Ascending aorta (tissue), 2 donors: ENCODE measurements at places on chromosomes 2 and 18.

DNA sequence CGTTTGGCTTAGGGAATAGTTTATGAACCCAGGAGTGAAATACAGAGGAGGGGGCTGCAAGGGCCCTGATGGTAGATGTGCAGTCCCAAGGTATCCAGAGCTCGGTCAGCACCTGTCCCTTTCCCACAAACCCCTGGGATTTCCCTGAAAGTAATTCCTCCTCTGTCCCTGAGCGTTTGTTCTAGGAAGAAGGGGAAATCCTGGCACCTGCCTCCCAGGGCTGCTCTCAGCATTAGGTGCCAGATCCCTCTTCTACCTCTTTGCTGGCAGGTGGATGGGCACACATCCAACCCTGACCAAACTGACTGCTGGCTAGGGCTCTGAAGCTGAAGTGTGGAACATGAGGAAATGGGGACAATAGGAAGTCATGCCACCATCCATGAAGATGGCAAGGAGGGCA is 824.0 kb downstream of the SLC4A3 start:
- DNase-seq = no peak

- DNase-seq = no peak
These were observed 147.9 kb downstream of the GREB1L start for GRCh38 chr18:21389903-21390302.

- no peak for DNase-seq
These were observed 62.7 kb downstream of the FAM168B start for GRCh38 chr2:131030478-131030971.

- DNase-seq = no peak
These were observed 43.6 kb upstream of the SLC14A2 start for GRCh38 chr18:45571714-45572113.

- no peak for DNase-seq
These were observed 60.6 kb upstream of the DARS1 start for GRCh38 chr2:136045835-136046570.

- DNase-seq = no peak
These were observed 158.6 kb upstream of the ALPP start for GRCh38 chr2:232219932-232220331.

DNA sequence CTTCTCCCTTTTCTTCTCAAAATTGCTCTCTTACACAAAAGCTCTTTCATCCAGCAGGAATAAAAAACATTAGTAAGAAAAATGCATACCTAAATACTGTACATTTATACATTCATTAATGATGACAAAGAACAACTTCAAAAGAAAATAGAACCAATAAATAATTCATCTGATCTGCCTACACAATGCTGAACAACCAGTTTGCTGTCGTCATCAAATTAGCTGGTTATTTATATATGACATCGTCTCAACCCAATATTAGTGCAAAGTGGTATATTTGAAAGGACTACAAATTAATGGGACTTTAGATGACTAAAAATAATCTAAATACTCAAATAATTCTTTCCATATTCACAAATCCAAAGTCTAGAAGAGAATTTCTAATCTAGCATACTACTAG is 24.8 kb upstream of the VIT start:
- no peak for DNase-seq

- DNase-seq = no peak
These were observed 19.9 kb downstream of the RHBDD1 start for GRCh38 chr2:226855787-226856186.

DNA sequence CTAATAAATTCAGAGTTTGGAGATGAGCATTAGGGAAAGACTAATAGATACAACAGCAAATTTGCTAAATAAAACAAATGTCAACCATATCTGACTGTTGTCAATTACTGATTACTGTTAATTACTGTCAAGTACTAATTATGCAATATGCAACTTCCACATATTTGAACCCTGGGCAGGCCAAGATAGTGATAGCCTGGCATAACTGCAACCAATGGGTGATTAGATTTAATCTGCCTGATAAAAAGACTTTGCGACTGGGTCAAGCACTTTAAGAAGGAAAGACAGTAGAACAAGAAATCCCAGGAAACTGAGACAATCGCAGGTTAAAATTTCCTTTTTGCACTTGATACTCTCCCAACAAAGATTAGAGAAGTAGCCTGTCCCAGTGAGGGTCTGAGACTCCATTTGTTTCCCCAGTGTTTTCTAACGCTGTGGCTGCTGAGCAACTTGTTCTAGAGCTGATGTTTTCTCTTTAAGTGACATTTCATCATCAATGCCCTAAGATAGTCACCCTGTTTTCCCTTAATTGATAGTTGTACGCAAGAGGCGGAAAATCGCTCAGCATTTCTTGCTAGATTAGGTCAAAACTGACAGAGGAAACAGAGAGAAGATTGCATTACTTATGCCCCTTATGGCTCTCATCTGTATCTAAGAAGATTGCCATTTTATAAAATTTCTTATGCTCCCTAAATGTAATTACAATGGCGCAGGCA is 17.8 kb downstream of the ARHGAP15 start:
- no peak for DNase-seq

- DNase-seq = no peak
These were observed 57.5 kb downstream of the AP1S3 start for GRCh38 chr2:223779877-223780276.

- DNase-seq = no peak
These were observed 37.9 kb upstream of the PKDCC start for GRCh38 chr2:42009657-42010580.

- DNase-seq = no peak
These were observed 80.8 kb upstream of the L3MBTL4 start for GRCh38 chr18:6495536-6495935.

GRCh38 chr18:49804096-49804495 is 9.2 kb downstream of the ACAA2 start:
- DNase-seq = no peak

DNA sequence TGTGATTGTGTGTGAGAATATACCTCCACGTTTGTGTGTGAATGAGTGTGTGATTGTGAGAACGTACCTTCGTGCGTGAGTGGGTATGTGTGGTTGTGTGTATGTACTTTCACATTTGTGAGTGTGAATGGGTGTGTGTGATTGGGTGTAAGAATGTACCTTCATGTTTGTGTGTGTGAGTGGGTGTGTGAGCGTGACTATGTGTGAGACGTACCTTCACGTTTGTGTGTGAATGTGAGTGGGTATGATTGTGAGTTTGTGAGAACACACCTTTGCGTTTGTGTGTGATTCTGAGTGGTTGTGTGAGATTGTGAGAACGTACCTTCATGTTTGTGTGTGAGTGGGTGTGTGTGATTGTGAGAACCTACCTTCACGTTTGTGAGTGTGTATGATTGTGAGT is 5.8 kb upstream of the ADCY3 start:
- no peak for DNase-seq

GRCh38 chr2:61582165-61582564 is 44.0 kb upstream of the XPO1 start:
- DNase-seq = no peak

- no peak for DNase-seq
These were observed 261.6 kb upstream of the KYNU start for GRCh38 chr2:142615876-142616275.

DNA sequence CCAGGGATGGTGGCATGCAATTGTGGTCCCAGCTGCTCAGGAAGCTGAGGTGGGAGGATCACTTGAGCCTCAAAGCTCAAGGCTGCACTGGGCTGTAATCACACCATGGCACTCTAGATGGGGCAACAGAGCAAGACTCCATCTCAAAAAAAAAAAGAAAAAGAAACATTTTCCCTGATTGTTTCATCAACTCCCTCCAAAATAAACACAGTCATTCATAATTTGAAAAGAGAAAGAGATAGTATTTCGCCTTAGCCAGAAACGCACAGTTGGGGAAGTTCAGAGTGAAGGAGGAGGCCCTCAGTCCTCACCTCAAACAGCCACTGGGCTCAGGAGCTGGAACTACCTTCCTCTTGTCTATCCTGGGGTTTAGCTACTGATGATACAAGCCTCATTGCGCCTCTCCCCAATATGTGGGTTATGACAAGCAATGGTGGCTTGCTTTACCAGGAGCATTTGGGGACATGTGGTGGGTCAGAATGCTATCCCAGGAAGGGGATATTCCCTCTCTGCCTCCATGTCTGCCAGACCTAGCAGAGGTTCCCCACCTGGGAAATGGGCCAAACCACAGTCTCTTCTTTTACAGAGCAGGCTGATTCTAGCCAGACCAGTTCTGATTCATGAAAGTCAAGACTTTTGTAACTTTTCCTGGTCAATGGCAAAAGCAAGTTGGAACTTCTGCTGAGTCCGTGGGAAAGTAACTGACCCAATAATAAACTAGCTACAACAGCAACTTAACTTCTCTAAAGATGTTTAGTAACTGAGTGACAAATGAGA is 22.2 kb upstream of the TMEM87B start:
- DNase-seq = peak; percentile 72

- no peak for DNase-seq
These were observed 81.4 kb downstream of the DCDC2C start for GRCh38 chr2:3784731-3785130.

DNA sequence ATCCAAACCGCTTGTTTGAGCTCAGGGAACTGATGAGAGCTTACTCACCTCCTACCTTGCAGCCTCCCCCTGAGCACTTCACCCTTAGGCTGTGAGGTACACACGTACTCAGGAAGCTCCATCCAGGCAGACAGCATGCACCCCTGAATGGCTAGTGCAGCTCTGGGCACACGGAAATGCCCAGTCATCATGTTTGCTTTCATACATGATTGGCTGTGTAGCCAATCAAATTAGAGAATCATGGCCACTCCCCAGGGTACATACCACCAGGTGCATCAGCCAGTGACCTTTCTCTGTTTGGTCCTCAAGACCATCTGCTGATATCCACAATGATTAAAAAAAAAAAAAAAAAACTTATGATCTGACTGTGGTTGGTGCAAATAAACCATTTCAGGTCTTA is 42.1 kb downstream of the RNF152 start:
- no peak for DNase-seq

DNA sequence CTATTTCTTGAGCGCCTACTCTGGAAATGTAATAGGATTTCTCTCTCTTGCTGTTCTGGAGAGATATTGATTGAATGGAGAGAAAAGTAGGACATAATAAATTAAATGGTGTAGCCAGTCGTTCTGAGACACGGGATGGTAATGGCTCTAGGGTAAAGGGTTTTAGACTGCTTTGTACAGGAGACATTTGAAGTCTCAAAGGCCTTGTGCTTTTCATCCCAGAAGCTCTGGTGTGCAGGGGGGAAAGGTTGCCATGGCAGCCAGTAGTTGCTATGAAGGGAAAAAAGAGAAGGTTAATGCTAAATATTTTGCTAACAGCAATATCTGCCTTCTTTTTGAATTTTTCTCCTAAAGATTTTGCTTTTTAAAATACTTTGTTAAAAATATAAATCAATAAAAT is 359.3 kb downstream of the RIT2 start:
- no peak for DNase-seq

DNA sequence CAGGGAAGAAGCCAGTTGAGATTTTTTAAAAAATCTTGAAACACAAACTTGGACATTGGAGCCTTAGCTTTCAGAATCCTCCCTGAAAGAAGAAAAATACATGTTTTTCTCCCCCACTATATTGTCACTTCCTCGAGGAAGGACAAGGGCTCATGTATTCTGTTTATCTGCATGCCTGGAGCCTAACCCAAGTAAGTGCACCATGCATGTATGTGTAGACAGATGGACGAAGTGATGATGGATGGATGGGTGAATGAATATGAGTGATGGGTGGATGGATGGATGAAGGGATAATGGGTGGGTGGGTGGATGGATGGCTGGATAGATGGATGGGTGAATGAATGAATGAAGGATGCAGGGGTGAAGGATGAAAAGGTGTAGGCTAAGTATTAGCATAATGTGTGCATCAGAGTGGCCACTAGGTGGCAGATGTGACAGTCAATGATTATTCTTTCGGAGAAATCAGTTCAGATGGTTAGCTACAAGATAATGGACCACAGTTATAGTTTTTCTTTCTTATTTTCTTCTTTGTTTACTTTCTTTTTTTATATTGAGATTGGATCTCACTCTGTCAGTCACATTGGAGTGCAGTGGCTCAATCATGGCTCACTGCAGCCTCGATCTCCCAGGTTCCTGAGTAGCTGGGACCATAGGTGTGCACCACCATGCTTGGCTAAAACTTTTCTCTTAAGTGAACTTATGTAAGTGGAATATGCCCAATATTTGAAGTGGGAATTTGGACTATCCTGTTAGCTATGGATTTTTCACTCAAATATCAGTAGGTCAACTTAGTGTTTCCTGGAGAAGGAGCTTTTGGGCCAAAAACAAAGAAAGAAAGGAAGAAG is 18.5 kb upstream of the CCDC93 start:
- no peak for DNase-seq

DNA sequence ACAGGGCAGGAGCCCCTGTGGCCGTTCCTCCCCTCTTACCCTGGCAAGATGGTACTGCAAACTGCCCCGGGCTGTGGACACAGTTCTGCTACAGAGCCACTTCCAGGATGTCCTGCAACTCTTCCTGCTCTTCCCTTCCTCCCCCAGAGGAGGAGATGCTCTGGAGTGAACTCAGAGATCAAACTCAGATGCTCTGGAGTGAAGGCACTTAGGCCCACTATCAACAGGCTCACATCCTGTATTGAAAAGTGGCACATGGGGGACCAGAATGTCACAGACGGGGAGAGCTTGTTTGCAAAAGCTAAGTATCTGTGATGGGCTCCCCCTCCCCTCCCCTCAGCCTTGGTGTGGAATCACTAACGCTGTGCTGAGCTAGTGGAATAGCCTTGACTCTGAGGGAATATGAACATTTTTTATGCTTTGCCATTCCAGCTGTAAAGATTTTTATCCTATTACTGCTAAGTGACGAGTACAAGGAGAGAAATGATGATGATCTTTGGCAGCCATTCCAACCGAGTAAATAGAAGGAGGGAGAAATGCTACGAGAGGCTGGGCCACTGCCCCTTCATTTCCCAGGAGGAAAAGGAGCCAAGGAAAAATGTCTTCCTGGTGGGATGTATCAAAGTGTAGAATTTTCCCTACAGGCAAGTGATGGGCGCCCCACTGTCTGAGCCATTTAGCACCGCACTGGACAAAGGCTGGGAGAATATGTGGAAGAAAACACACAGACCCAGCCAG is 152.6 kb downstream of the GALNT14 start:
- DNase-seq = no peak

DNA sequence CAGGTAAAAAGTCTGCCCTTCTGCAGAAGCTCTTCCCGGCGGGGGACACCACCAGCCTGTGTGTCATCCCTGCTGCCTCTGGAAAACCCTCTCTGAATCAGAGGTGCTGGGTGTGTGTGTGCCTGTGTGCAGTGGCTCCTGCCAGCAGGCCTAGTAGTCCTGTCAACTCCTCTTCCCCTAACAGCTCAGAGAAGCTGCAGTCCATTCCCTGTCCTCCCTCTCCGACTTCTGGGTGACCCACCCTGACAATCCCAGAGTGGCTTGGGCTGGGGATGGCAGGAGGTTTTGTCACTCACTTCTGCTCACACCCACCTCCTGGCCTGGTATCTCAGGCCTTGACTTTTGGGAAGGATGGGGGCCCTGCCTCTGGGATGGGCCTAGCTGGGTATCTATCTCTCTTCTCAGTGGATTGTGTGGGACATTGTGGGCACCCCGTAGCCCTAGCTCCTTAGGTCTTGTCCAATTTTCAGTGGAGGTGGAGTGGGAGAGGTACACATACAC is 2.3 kb downstream of the WNT10A start:
- DNase-seq = no peak

GRCh38 chr18:23253630-23254029 is 118.3 kb downstream of the CABLES1 start:
- no peak for DNase-seq
